SJSA1 (cell line): ENCODE measurements at places on chromosomes 3 and 15.

DNA sequence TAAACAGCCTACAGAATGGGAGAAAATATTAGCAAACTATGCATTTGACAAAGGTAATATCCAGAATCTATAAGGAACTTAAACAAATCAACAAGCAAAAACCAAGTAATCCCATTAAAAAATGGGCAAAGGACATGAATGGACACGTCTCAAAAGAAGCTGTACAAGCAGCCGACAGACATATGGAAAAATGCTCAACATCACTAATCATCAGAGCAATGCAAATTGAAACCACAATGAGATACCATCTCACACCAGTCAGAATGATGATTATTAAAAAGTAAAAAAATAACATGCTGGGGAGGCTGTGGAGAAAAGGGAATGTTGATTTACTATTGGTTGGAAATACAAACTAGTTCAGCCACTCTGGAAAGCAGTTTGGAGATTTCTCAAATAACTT, 30.7 kb upstream of the PPM1L start:
- no peak for DNase-seq

DNA sequence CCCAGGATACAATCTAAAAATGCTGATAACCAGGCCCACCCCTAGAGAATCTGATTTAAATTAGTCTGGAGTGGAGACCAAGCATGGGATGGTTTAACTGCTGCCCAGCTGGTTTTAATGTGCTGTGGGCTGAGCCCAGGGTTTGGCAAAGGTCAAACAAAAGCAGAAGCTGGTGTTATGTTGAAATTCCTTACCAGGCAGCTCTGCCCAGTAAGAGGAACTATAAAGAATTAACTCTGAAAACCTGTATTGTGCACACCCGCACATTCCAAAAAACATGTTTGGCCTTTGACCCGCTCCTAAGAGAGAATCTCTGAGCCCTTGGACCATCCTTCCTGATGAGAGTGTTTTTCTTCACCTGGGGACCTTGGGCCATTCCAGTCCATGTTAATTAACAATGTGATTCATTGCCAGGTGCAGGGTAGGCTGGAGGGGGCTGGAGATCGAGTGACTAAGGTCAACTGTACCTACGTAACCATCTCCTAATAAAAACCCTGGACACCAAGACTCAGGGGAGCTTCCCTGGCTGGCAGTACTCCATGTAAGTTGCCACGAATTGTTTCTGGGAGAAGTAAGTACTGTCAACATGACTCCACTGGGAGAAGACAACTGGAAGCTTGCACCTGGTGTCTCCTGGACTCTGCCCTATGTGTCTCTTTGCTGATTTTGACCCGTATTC, 10.9 kb downstream of the CCDC13 start:
- no peak for DNase-seq

DNA sequence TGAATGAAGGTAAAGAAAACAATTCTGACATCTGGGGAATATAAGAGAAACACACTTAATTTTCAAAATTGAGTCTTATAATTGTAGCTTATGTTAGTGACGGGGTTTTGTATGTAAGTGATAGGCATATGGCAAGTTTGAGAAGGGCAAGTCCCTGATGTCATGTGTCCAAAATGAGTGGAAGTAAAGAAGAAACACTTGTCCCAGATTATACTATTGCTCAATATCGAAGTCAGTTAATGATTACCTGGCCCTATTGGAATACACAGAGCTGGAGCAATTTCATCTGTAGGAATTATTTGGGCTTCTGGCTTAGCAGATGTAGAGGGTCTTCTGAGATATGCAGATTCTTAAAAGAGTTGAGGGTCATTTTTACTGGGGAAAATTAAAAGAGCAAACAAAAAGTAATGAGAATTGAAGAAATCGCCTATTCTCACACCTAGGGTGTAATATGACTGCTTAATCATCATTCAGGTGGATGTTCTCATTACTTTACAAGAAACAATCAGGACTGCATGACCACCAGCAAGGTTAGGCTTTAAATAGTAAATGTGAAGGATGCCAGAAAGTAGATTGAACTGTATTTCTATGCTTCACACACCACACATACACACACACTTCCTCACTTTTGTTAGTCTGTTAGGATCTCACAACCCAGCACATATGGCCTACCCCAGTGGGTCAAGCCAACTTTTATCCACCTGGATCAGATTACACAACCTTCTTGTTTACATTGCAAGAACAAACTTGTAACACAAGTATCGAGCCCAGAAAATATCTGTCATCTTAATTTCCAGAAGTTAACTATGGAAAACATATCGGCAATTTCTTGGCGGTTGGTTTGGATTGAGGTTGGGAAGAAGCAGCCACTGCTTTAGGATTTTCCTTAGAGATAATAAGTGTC, 183.3 kb upstream of the LRRC3B start:
- no peak for DNase-seq

GRCh38 chr3:171149526-171150116, 123.1 kb upstream of the SLC2A2 start:
- no peak for DNase-seq

DNA sequence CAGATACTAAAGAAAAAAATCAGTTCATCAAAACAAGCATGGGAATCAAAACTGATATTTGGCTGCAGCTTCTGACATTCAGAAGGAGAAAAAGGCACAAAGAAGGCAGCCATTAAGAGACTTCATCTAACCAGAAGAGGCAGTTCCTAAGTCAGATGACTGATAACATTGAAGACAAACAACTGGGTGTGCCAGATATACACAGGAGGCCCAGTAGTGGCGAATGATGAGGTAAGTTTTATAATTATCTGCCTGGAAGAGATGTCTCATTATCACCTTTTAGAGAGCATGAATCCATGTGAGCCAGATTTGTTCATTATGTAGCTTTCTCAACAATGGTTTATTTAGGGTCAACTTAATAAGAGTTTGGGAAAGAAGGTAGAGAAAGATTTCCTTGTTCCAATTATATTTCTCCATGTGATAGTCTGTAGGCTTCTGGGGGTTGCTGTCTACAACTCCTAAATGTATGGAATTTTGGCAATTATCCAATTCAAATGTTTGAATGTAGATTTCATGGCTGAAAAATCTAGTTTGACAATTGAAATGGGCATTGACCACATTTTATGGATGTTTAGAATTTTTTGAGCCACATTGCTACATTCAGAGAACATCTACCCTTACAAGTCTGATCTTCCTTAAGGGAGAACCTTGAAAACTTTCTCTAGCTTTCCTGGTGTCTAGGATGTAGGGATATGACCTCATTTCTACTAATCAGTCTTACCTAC, 50.4 kb upstream of the RASGRF1 start:
- DNase-seq: no peak

GRCh38 chr3:61853912-61854311, 292.5 kb downstream of the PTPRG start:
- DNase-seq: no peak

GRCh38 chr15:94177112-94177511, 54.2 kb upstream of the MCTP2 start:
- DNase-seq: no peak

DNA sequence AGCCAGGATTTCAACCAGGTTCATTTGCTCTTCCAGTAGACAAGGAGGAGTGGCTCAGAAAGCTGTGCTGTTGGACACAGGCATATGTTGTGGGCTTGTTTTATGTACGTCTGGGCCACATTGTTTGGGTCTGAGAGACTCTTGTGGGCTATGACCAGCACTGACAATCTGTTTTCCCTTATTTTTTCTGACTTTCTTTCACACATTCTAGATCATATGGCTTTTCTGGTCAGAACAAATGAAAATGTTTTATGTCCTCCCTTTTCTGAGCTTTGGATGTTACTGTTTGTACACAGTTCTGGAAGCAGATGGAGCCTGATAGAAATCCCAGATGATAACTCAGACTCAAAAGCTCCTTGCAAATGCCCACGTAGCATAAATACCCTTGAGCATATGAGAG, 85.8 kb upstream of the RGMA start:
- no peak for DNase-seq

DNA sequence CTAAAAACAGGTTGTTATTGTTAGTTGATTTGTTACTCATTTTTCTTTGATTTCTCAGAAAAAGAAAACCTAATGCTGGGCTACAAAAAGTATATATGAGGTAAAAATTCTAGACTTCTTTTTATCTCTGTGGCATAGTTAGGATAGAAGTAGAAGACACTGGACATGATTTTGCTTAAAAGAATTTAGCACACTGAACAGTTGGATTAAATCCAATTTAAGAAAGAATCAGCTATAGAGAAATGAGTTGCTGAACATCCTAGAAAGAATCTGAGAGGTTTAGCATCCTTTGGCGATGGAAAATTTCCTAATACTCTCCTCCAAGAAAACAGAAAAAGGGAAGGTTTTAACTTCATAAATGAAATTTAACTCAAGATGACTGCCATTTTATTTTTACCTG, 259.7 kb downstream of the TBL1XR1 start:
- no peak for DNase-seq
